Frontal cortex (tissue), 4 donors: ENCODE measurements at places on chromosomes 2 and 18.

- DNase-seq = no peak
Observed at GRCh38 chr18:12750076-12750714, 47.4 kb downstream of the PSMG2 start.

DNA sequence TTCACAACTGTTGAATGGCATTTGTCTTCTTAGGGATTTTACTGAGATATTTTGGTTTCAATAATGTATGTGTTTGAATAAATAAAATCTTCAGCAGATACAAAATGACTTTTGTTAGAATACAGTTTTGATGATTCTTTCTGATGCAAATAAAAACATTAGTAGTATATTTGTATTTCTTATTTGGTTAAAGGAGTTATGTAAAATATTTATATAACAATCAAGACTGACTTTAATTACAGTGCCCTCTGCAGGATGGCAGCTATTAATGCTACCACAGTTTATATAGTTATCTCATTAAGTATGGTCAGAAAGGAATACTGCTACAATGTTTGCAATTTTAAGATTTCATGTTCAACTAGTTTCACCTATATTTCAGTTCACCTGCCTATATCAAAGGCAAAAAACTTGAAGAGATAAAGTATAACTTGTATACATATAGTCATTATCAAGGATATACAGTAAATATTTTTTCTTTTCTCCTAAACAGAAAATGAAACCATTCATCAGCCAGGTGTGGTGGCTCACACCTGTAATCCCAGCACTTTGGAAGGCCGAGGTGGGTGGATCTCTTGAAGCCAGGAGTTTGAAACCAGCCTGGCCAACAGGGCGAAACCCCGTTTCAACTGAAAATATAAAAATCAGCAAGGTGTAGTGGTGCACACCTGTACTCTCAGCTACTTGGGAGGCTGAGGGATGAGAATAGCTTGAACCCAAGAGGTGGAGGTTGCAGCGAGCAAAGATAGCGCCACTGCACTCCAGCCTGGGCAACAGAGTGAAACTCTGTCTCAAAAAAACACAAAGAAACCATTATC lies 19.8 kb downstream of the ARL5A start:
- no peak for DNase-seq

- no peak for DNase-seq
Observed at GRCh38 chr2:218168016-218168415, 1.3 kb upstream of the CXCR1 start.

- no peak for DNase-seq
Observed at GRCh38 chr2:31222071-31222470, 4.8 kb upstream of the CAPN14 start.

GRCh38 chr2:227477291-227477690 lies 5.3 kb downstream of the AGFG1 start:
- no peak for DNase-seq

- DNase-seq = no peak
Observed at GRCh38 chr2:31058096-31059035, 79.9 kb downstream of the GALNT14 start.

- DNase-seq = no peak
Observed at GRCh38 chr2:74379851-74380789, at the start of gene DCTN1. Gene DCTN1, minus strand, starts transcription at chr2:74380311. Its CDS starts 274 bp downstream, at chr2:74380037.

DNA sequence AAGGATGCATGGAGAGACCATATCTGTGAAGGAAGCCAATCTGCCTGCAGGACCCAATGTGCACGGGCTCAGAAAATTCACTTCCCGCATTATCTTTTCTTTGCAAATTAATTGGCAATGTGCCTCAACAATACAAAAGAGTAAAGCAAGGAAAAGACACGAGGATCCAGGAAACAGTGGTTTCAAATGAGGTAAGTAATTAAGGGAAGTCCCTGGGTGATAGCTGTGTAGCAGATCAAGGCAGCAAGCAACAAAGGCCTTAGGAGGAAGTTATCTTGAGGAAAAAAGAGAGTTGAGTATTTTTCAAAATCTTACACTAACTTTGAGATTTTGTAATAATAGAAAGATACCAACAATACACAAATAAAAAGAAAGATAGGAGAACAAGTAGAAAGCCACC lies 44.3 kb upstream of the TGIF1 start:
- DNase-seq = no peak

DNA sequence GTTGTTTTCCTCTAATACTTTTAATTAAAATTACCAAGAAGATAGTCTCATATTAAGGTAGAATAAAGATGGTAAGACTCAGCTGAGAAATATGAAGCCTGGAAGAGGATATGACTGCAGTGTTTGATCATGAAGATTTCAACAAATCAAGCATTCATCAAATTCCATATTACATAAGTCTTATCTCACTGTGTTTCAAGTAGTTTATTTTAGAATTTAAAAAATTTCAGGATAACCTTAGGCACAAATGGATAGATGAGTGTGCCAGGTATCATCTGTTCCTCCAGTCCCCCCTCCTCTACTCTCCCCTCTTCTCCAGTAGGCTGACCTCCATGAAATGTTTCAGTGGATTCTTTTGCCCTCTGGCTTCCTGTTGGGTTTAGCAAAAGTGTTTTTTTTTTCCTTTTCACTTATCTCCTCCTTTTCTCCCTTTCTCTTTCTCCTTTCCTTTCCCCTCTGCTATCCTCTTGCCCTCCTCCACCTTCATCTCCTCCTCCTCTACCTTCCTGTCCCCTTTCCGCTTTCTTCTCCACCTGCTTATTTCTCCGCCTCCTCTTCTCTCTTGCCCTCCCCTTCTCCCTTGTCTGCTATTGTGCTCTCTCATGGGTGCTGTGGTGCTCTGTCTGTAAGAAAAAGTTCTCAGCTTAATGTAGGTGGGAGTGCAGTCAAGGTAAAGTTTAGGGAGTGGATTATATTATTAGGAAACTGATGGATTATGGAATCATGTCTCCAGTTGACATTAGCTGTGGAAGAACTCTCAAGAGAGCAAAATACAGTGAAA lies 72.8 kb downstream of the ABI2 start:
- no peak for DNase-seq

DNA sequence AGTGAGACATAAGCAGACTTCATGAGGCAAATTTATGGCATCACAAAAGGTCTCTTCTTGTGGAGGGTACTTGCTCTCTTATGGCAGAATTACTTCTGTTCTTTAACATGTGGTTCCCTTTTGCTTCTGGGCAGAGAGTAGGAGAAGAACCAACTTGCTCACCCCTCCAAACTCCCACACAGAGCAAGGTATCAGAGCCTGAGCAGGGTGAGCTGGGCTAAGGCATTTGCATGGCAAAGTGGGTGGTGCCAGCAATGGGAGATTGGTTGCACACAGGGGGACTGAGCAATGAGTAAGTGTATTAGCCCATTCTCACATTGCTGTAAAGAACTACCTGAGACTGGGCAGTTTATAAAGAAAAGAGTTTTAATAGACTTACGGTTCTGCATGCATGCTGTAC lies 64.2 kb upstream of the ITGB6 start:
- DNase-seq = no peak

DNA sequence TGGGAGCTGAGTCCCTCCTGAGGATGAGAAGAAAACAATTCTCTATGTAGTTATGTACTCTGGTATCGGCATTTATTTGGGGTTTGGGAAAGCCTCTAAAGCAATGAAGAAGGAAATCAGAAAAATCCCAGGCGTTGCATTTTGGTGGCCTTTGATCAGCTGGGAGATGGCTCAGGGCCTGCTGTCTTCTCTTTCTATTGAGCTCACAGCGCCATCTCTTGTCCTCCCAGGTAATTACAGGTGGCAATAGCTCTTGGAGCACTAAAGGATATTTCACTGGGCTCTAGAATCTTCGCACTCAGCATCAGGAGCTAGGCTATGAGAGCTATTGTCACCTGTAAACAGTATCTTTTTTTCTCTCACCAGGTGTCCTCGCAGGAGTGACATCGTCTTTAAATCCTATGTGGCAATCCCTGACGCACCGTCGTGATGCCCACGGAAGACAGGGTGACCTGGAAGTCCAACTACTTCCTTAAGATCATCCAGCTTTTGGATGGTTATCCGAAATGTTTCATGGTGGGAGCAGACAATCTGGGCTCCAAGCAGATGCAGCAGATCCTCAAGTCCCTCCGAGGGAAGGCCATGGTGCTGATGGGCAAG lies 76.1 kb upstream of the PMAIP1 start:
- no peak for DNase-seq

DNA sequence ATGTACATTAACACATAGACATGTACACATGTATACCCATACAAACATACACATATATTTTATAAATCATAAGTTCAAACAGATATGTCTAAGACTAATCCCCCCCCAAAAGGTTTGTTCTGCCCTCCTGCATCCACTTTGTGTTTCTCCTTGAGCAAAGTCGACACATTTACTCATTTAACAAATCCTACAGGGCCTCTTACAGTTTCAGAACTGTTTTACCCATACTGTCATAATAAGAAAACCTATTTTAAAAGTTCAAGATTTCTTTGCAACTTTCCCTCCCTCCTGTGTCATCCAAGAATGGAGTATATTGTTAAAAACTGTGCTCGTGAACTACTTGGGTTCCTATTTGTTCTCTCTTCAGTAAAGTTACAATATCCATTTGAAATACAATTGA lies 166.7 kb downstream of the L3MBTL4 start:
- no peak for DNase-seq

DNA sequence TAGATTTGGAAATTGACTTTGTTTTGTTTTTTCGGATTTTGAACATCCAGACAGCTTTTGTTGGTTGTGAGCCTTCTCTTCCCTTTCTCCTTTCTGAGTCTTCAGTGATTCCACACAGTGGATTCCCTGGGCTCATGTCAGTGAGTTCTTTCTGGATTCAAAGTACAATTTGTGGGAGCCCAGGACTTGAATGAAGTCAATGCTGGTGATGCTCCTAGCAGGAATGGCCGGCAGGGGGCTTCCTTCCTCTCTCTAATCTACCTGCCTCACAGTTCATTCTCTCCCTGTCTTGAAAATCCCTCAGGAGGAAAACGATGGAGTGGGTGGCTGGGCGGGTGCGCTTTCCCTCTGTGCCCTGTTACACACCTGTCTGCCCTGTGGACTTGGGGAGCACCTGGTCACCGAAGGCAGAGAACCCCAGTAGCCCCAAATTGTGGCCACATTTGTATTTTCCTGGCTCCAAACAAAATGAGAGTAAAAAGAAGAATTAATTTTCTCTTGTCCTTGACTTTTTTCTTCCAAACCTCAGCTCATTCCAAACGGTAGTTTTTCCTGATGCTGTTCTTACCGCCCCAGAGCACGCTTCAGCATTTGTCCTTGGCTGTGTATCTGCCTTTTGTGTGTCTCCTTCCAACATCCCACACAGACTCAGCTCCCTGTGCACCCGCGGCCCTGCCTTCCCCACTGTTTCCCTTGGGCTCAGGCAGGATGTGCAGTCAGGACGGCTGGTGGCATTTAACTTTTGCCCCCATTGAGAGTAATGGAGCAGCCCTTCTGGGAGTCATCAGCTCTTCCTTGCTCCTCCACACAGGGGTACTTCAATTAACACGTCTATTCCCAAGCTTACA lies 86.6 kb downstream of the MARCO start:
- no peak for DNase-seq

DNA sequence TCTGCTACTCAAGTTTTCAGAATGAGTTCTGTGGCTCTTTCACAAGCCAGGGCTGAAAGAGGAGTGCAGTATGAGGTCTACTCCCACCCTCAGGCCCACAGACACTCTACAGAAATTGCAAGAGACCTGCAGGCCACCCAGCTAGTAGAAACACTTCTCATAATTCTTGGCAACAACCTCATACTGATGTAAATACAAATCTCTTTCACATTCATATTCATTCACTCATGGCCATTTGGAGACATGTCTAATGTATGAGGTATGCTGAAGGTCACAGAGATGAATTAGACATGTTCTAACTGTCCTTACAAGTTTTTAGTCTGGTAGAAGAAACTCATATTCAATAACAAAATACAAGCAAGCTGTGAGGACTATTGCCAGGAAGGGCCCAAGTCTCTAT lies 83.8 kb upstream of the KLHL29 start:
- DNase-seq = no peak

- DNase-seq = no peak
Observed at GRCh38 chr2:88199912-88200682, 30.0 kb downstream of the THNSL2 start.

GRCh38 chr2:191206613-191207471 lies 38.4 kb upstream of the MYO1B start:
- DNase-seq = no peak

DNA sequence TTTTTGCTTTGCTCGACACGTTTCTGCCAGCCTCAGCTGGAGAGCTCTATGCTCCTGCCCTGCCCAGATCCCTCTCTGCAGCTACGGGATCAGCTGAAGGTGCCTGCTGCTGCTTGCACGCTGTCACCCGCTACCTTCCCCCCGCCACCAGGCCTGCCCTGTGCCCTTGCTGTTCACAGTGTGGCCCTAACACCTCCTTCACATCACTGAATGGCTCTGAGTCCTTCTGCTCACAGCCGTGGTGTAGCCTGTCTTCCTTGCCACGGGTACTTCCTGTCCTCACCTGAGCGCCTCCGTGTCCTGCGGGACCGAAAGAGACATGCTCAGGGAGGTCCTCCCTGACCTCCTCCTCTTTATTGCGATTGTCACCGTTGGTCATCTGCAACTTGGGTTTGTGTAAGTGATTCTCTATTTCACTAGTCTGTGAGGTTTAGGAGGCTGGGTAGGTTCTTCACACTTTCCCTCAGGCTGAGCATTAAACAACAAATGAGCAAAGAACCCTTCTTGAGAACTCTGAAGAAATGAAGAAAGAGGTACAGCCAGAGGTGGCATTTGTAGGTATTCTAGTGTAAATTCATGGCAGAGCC lies 127.5 kb downstream of the NCK2 start:
- no peak for DNase-seq

- no peak for DNase-seq
Observed at GRCh38 chr2:9152975-9153642, 53.5 kb upstream of the ASAP2 start.

DNA sequence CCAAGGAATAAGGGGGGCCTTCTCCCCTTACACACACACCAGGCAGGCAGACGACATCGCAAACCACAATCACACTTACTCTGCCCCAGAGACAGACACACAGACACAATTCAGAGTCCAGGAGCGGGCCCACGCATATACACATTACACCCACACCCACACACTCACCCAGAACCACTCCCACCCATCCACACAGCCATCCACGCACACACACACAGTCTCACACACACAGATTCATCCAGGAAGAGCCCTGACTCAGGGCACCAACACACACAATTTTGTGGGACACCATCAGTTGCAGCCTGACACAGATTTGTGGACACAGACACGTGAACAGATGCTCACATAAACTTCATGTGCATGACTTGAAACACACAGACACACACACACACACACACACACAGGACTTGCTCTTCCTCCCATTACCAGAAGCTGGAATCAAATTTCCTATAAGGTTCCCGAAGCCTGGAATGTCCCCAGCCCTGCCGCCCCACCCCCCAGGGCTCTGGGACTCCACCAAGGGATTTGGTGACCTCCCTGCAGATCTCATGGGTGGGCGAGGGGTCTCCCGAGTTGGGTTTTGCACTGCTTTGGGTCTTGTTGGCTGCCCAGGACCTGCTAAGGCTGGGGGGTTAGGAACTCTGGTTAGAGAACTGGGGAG lies 23.5 kb downstream of the TNS1 start:
- no peak for DNase-seq

- DNase-seq = no peak
Observed at GRCh38 chr2:31962757-31963361, 47.9 kb downstream of the MEMO1 start.
